ENCODE measurements at places on chromosomes 3 and 15. TPM values are rescaled to one million over a fixed set of nuclear protein-coding genes. Genes with fewer than 3 reads are reported as not detected.
A peak's percentile ranks its signal among the peaks of the same experiment; 100 is the strongest.

GRCh38 chr3:69888040-69888942, 111.2 kb upstream of the SAMMSON start:
- no peak for DNase-seq

GRCh38 chr15:49844390-49844789, 223.5 kb downstream of the DTWD1 start:
- no peak for DNase-seq

DNA sequence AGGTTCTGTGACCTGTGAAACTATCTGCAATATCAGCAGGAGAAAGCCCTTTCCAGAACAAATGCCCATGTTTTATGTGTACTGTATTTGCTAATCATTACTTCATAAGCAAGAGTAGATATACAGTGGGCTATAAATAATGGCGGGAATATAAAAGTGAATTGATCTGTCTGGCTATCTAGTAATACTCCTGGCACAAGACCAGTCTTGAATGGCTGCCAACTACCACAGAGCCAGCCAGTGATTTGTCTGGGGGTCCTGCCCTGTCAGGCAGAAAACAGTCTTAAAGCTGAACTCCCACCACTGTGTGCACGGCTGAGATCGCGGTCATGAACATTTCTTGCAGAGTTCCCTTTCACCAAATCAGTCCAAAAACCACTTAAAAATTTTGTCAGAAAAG, 176.3 kb downstream of the MEIS2 start:
- DNase-seq: no peak

DNA sequence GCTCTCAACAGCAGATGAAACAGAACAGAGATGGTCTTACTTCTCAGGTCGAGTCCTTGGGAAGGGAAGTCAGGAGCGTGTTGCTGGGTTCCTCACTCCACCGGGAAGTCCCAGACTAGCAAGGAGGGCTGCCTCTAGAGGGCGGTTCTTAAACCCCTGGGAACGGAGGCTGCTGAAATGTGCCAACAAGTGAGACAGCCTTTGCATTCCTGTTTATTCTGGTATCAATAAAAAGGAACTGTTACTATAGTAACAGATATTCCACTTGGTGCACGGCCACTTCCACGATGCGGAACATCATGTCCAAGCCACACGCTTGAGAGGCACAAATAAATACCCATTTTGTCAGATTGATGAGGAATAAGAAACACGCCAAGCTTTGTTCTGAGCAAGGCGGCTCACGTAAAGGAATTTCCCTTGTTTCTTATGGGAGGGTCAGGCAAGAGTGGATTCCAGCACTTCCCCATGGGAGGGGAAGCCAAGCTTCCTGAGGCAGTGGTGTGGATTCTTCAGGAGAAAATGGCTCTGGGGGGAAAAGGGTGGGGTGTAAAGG, at the start of gene FAM107A:
Gene FAM107A, minus strand, starts transcription at position 123 of the 553 bp plus-strand sequence. CDS start 7,531 bp downstream, outside the sequence.
- DNase-seq: no peak

GRCh38 chr3:50078091-50078490, 10.6 kb upstream of the RBM5 start:
- no peak for DNase-seq

- DNase-seq: no peak
Measured at GRCh38 chr15:73593304-73594074, 39.7 kb downstream of the NPTN start.

DNA sequence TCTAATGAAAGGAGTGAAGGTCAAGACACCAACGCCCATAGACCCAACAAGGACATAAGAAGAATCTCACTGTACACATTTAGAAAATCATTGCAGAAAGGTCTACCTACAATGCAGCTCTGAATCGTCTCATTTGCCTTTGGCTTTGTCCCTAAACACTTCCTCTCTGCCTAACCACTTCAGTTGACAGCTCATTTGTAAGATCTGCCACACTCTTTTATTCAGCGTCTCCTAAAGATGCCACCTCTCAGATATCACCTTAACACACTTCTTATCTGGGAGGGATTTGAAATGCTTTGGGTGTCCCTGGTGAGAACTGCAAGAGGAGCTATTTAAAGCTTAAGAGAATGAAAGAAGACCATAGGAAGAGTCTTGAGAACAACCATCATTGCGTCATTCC, 38.7 kb downstream of the RAB27A start:
- DNase-seq: no peak

GRCh38 chr3:114384558-114384903, 90.7 kb downstream of the TIGIT start:
- no peak for DNase-seq

DNA sequence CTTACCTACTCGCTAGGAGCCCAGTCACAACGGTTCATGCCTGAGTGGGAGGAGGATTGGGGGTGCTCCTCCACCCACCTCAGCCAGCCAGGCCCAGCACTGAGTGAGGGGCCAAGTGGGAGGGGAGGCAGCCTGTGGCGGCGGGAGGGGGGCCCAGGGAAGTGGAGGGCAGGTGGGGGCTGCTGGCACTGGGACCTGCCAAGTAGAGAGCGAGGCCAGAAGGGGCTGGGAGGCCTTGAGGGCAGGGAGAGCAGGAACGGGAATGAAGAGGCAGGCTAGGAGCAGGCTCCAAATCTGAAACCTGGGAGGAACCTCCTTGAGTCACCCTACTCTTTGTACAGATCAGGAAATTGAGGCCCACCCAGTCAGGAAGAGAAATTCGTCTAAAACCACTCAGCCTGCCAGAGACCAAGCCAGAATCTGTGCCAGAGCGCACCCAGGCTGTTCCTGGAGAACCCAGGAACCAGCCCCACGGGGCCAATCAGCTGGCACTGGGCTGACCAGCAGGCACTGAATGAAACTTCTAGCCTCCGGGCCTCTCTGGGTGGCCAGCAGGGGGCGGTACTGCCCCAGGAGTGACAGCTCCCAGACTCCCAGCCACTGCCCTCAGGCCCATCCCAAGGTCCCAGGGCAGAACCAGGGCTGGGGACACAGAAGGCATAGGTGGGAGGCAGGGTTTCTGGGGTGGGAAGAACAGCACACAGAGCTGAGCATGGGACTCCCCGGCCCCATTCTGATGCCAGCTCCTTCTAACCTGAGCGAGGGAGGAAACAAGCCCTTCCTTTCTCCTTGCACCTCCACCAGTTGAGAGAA, 14.8 kb upstream of the CYP11A1 start:
- peak; percentile 93 for DNase-seq

DNA sequence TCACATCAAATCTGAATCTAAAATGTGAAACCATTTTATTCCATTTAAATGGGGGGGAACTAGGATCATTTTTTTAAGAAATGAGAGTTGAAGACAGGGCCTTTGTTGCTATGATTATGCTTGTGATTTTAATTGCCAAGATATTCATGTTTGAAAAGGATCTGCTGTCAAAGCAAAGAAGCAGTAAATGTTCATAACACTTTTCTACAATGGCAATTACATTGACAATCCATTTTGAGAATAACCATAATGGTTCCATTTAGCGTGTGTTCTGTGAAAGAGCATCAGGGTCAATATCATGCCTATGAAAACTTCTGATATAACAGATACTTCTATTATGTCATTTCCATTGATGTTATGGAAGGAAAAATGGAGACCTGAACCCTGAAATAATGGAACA, 745.8 kb upstream of the SGO1 start:
- no peak for DNase-seq

GRCh38 chr3:64763980-64764379, 76.2 kb upstream of the ADAMTS9 start:
- DNase-seq: no peak

DNA sequence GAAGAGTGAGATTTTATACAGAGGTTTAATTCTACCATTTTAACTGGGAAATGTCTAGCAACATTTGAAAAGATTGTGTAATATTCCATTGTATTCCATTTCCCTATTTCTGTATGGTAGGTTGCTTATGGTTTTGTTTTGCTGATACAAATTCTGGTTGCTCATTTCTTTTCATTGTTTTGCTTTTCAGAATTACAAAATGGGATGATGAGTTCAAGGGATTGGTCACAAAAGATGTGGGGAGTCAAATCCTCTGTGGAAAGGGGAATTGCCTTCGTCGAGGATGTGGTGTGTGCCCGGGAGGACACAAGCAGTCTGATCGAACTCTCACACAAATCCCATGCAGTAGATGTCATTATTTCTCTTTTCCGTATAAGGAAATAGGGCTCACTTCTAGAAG, 18.3 kb downstream of the SLCO3A1 start:
- no peak for DNase-seq

- DNase-seq: no peak
Measured at GRCh38 chr15:95995375-95996168, 334.9 kb upstream of the NR2F2 start.

DNA sequence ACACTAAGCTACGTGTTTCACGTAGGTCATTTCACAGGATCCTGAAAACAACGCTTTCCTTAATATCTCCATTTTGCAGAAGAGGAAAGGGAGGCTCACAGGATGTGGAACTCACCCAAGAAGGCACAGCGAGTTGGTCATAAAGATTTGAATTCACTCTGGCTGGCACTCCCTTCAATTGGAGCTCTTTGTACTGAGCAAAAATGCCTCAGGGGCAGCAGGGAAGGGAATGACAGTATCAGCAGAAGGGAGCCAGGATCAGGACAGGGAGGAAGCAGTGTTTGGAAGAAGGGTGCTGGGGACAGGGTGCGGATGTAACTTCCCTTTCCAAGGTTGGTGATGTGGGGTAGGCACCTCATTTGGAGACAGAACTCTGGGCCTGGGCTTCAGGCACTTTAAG, 1.1 kb upstream of the ST6GAL1 start:
- DNase-seq: no peak

- no peak for DNase-seq
Measured at GRCh38 chr3:8743911-8744310, 10.3 kb downstream of the CAV3 start.

DNA sequence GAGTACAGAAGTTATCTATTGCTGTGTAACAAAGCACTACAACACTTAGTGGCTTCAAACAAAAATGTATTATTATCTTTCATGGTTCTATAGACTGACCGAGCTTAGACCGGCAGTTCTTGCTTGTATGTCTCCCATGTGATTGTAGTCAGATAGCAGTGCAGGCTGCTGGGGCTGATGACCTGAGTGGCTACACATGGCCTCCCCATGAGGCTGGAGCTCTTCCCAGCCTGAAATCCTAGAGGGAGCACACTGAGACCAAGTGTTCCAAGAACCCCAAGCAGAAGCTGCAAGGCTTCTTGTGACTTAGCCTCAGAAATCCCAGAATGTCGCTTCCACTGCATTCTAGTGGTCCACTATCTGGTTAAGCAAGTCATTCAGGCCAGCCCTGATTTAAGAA, 141.2 kb upstream of the TLE3 start:
- DNase-seq: no peak

DNA sequence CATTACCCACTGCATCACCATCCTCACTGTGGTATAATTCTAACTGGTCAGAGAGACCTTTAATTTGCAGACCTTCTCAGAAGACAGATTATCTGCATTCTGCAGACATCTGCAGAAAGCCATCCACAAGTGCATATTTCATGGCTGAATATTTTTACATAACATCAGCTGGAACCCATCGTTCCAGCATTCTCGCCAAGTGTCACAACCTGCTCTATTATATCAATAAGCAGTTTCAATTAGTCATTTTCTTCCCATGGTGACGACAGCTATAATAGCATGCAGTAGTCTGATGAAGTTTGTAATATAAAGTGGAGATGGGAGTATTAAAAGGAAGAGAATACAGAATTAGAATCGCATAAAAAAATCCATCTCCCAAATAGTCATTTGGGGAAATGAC, 334.7 kb downstream of the FHIT start:
- no peak for DNase-seq

DNA sequence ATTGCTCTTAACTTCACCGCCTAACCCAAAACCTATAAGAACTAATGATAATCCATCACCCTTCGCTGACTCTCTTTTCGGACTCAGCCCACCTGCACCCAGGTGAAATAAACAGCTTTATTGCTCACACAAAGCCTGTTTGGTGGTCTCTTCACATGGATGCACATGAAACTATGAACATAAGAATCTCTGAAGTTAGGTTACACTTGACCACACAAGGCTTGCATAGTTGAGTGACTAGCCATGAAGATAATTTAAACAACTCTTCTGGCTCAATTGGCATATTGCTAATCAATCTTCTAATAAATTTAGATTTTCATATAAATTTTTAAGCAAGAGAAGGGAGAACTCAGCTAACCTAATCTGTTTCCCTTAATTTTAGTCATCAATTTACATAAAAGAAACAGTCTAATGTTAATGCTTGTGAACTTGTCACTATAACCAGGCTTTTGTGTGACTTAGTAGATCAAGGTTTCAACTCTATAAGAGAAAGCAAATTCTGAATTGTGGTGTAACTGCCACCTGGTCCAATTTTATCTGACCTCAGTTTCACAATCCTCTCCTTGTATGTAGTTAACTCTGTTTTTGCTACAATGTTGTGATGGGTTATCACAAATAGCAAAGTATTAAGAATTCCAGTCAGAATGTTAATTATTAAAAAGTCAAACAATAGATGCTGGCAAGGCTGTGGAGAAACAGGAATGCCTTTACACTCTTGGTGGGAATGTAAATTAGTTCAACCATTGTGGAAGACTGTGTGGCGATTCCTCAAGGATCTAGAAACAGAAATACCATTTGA, 82.0 kb downstream of the HHLA2 start:
- no peak for DNase-seq

DNA sequence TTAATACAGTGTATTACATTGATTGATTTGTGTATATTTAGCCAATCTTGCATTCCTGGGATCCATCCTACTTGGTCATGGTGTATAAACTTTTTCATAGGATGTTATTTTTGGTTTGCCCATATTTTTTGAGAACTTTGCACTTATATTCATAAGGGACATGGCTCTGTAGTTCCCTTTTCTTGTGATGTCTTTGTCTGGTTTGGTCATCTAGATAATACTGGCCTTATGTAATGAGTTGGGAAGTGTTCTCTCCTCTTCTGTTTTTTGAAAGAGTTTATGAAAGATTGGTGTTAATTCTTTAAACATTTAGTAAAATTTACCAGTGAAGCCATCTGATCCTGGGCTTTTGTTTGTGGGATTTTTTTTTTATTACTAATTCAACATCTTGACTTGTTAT, 9.6 kb downstream of the CHST13 start:
- DNase-seq: no peak

GRCh38 chr3:53164911-53165310, 3.9 kb downstream of the PRKCD start:
- DNase-seq: no peak

SEC22C gene
- 41.6 TPM for total RNA-seq

THBS1 gene
- total RNA-seq: 154 TPM

VGLL4 gene
- total RNA-seq: 106 TPM

A4GNT gene
- not detected for total RNA-seq

GOLGA8J gene
- not detected for total RNA-seq

NBEAL2 gene
- total RNA-seq: 14.0 TPM

SERPINI1 gene
- total RNA-seq: 2.9 TPM

GPR176 gene
- total RNA-seq: 2.4 TPM

PLAAT1 gene
- 0.86 TPM for total RNA-seq

PRR20G gene
- not detected for total RNA-seq

TJP1 gene
- 93.6 TPM for total RNA-seq

RNF168 gene
- 24.6 TPM for total RNA-seq

ACOX2 gene
- 15.3 TPM for total RNA-seq

RGMA gene
- 43.2 TPM for total RNA-seq

GHRL gene
- total RNA-seq: 2.4 TPM

PLA2G4E gene
- total RNA-seq: 0.11 TPM

GNAT1 gene
- not detected for total RNA-seq

GOLGA8Q gene
- 1.0 TPM for total RNA-seq

SLC51B gene
- not detected for total RNA-seq

CCR8 gene
- total RNA-seq: not detected

NPAP1 gene
- total RNA-seq: 0.36 TPM
